ENCODE measurements at places on chromosomes 4 and X.

- DNase-seq, result peak; percentile 68
Measured at GRCh38 chr4:125313497-125313896, 1.3 kb upstream of the FAT4 start.

- DNase-seq, result no peak
Measured at GRCh38 chr4:174037631-174038030, 245.8 kb downstream of the FBXO8 start.

- no peak for DNase-seq
Measured at GRCh38 chrX:150848914-150849365, 49.5 kb downstream of the CD99L2 start.

DNA sequence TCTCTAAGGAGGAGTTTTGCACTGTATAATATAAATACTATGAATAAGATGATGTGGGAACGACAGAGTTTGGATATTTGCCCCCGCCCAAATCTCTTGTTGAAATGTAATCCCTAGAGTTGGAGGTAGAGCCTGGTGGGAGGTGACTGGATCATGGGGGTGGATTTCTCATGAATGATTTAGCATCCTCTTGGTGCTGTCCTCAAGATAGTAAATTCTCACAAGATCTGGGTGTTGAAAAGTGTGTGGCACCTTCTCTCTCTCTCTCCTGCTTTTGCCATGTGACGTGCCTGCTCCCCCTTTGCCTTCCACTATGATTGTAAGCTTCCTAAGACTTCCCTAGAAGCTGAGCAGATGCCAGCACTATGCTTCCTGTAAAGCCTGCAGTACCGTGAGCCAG, 241.6 kb upstream of the ETNPPL start:
- no peak for DNase-seq

DNA sequence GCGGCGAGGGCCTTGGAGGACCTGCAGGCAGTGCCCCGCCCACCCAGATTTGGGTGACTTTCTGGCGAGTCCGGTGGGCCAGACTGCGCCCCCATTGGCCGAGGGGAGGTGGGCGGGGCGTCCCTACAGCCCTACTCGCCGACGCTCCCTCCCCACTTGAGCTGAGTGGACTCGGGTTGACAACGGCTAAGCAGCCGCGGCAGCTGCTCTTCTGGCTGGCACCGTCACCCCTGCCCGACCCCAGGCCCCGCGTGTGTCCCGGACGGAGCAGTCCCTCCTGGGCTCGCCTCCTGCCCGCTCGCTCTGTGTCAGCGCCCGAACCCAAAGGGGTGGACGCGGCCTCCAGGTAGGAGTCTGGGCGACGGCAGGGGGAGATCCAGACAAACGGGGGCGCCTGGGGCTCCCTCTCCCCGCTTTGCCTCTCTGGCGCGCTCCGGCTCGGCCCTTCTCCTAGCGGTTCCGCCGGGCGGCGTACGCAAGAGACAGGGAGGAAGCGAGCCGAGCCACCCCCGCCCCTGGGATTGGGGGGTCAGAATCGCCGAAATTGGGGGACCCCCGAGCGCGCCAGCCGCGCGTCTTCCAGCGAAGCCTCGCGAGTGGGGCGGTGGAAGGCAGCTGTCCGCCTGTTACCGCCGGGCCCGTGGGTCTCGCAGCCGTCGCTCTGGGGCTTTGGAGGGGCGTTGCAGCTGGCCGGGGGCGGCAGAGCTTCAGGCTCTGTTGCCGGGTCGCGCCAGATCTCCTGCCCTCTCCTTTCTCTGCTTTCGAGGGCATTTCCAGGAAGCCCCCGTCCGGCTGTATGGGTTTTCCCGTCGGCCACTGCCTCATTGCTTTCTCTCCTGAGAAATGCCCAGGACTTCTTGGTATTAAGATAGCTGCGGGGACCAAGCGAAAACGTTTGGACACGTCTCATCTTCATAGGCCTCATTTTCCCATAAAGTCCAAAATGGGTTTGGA, 46.3 kb downstream of the STARD8 start:
- no peak for DNase-seq

DNA sequence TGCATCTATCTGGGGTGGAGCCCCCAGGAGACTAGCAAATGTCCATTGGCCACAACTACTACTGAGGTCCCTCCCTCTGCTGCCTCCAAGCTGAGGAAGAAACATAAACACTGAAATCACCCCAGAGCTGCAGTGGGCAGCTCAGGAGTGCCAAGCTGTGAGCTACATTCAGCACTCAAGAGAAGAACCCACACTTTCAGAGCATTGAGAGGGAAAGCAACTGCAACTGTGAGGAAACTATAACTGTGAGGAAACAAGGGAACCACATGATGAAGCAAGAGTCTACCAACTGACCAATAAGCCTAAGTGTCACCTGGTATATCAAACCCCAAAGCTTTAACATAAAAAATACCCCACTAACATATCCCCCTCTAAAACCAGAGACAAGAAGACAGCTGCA, 373.5 kb upstream of the TACR3 start:
- DNase-seq, result no peak

DNA sequence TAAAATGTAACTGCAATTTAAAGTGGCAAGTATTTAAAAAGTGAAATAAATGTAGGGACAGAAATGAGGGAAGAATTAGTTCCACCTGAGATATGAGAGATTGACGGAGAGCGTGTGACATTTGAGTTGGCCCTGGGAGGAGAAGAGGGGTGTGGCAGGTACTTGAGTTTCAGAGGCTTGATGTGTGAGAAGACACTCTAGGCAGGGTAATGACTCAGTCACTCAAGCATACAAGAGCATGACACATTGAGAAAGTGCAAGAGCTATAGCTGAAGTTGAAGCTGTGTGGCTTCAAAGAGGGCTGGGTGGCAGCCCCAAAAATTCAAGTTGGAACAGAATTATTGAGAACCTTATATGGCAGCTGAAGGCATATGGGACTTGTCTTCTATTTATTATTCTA, 420.5 kb downstream of the SLITRK2 start:
- no peak for DNase-seq

GRCh38 chr4:119299741-119300100, 22.2 kb downstream of the FABP2 start:
- no peak for DNase-seq

DNA sequence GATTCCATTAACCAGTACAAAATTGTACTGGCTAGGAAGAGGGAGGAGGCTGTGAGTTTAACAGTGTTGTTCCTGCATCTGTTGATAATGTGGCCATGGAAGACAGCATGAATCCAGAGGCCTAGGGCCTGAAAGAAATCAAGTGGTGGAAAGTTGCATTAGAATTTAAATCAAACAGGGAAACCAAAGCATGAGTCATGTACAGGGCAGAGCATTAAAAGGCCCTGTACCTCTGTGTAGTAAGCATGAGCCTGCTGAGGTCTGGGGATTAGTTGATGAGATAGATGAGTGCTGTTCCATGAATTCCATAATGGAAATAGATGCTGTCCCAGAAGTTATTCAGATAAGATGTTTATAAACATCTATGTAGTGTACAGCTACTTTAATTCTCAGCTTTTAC, 58.3 kb downstream of the MID1IP1 start:
- DNase-seq, result no peak

- no peak for DNase-seq
Measured at GRCh38 chr4:1340181-1340747, 6.7 kb upstream of the UVSSA start.

GRCh38 chrX:84216406-84216805, 28.4 kb upstream of the RPS6KA6 start:
- no peak for DNase-seq

- no peak for DNase-seq
Measured at GRCh38 chrX:43970528-43970927, 2.7 kb downstream of the NDP start.

DNA sequence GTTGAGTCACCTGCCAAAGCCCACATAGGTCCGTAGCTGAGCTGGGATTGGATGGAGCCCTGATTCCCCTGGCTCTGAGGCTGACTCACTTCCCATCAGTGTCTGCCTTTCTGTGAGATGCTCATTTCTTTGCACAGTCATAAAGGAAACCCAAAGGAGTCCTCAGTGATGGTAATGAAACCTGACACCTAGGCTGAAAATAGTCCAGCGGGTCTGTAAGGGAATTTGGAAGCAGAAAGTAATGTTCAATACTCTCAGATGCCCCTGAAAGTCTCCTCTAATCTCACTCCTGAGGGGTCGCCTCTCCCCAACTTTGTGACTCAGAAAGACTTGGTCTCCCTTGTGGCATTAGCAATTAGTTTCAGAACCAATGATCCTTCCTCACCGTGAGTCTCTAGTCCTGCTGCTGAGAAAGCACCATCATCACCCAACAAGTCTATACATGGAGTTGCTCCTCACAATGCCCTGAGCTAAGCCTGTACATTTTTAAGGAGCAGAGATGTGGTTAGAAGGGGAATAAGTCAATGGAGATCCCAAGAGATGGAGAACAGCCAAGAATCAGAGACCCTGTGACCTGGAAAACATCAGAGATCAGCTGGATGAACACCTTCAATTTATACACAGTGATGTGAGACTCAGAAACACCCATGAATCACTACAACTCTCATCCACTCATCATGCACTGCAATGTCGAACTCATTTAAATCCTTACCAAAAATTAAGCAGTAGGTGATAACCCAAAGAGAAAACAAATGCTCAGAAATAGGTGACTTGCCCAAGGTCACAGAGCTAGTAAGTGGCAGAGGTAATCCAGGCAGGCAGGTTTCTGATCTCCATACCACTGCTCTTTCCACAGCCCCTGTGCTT, 219.0 kb upstream of the CPEB2 start:
- DNase-seq, result no peak

DNA sequence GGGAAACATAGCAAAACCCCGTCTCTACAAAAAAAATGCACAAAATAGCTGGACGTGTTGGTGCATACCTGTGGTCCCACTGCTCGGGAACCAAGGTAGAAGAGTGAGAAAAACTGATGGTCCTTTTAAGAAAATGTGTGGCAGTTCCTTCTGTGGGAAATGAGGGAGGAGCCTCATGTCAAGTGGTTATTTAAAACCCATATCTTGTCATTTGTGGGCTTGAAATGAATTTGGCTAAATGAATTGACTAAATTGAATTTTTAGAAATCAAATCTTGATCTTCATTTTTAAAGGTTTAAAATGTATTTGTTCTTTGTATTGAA, 16.2 kb upstream of the LAMP2 start:
- no peak for DNase-seq

- no peak for DNase-seq
Measured at GRCh38 chr4:112058433-112058832, 86.8 kb upstream of the FAM241A start.

DNA sequence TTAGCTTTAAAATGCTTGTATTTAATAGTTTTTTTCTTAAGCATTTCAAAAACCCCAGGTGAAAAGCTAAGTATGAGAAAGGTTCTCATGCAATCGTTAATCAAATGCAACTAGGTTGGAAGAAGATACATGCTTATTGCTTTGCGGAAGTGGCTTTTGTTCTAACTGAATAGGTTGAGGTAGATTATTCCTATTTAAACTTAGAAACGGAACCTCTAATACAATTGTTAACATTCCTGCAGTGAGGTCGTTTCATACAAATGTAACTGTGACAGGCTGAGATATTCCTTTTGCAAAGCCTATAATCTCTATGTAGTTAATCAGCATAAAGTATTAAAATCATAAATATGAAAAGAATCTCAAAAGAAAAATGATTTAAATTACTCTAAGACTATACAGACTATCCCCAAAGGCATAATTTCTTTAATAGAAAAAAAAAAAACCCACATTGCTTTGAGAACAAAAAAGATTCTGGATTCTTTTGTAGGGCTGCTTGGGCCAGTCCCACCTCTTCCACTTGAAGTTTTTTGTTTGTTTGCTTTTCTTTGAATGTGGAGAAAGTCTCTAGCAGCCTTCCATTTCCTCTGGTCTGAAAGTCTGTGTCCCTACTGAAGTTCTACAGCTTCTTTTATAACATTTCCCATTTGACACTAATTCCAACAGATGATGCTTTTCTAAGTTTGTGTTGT, 25.6 kb upstream of the SORBS2 start:
- no peak for DNase-seq

DNA sequence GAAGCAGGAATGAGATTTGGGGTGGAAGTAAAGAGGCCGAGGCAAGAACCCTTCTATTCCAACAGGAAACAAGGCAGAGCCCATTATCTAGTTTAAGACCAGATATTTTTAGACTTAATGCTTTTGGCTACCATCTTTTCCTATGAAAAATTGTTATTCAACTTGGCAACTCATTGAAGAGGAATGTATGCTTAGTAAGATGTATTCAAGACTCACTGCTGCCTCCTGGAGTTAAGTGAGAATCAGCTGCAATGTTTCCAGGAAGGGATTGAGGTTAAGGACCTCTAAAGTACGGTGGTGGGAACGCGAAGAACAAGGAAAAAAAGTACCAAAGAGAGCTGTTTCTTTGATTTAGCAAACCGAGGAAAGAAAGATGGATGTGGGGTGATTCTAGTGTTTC, 89.1 kb downstream of the RAPGEF2 start:
- no peak for DNase-seq

DNA sequence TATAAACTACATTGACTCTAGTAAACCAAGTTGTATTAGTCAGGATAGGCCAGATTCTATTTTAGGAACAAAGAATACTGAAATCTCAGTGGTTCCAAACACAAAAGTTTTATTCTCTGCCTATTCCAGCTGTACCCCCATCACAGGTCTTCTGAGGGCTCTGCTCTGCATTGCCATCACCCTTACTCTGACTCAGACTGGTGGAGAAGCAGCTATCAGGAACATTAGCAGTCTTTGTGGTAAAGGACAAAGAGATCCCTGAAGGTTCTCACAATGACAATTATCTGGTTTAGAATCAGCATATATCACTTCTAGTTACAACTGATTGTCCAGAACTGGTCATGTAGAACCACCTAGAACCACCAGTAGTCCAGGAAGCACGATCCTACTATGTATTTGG, 251.1 kb downstream of the GLUD2 start:
- no peak for DNase-seq

DNA sequence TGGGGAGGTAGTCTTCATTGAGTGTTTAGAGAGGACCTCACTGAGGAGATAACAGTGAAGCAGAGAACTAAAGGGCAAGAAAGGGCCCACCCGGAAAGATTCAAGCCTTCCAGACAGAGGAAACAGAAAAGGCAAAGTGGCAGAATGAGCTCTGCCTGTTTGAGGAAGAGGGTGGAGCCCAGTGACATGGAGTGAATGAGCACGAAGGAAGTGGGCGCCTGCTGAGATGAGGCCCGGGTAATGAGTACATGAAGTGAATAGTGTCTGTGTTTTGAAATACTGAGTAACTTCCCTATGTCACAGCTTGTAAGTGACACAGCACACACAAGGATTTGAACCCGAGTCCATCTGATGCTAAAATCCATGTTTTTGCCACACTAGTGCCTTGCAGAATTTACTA, 32.5 kb upstream of the TLR2 start:
- no peak for DNase-seq

DNA sequence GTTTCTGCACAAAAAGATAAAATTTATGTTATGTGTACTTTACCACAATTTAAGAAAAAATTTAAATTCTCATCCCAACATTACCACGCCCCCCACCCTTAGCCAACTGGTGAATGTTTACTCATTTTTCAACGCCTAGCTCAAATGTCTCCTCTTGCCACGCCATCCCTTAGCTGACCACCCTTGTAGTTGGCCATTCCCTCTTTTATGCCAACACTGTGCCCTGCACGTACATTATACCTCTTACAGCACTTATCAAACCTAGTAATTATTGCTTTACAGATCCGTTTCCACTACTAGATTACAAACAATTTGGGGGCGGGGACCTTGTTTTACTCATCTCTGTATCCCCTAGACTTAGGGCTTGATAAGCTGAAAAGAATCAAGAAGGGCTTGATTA, 644 bp downstream of the ERCC6L start:
- DNase-seq, result no peak

All from AG04449 (cell line).